ENCODE measurements at places on chromosomes 16 and 17. TPM values are rescaled to one million over a fixed set of nuclear protein-coding genes. Genes with fewer than 3 reads are reported as not detected.

Gene SLC9A5
- 5.3 TPM for total RNA-seq

- DNase-seq: no peak
Measured at GRCh38 chr17:81923302-81924260, 4.0 kb downstream of the MAFG start.

- DNase-seq: no peak
Measured at GRCh38 chr17:12667299-12667958, 1.7 kb downstream of the MYOCD start.

DNA sequence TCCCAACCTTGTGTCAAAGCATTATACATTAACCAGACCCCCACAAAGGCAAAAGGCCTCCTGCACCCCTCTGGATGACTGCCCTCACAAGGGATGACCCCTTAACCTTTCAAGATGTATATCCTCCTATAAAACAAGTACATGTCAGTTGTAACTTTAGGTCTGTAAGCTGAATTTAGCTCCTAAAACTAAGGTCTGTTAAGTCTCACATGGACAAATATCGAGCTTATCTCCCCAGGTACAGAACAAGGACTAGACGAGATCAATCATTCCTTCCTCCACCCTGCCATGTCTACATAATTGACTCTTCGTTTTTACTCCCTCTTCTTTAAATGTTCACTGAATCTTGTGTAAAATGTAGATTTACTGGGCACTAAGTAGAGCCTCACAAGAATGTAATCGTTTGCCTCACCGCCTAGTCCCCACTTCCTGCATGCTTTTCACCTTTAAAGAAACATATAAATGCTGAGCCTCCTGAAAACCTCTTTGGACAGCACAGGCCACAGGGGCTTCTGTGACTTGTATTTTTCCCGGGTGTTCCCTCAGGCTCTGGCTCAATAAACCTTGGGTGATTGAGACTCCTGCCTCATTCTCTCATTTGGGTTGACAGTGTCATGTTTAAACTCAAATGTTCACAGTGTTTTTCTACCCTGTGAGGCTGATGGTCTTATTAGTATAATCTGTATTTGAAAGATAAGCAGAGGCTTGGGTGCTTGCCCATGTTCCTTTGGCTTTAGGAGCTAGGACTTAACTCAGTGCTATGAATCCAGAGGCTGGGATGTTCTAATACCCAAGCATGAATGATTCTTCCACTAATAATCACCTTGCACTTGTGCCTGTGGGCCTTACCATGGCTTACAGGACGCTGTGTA, 37.6 kb downstream of the MMD start:
- no peak for DNase-seq

GRCh38 chr16:90018652-90019542, at the start of gene DBNDD1:
TSS of gene DBNDD1 (minus strand) at chr16:90019456. CDS start at chr16:90019341, 115 bp downstream.
- DNase-seq: peak; percentile 63

GRCh38 chr16:75687361-75687760, 10.6 kb upstream of the CPHXL2 start:
- no peak for DNase-seq

All from activated CD4-positive, alpha-beta T cell treated with anti-CD3 and anti-CD28 coated beads, Interleukin-2, amount 10 ng/mL, durations not matched to agents 24 days and 14 days (primary cell).